SK-N-SH treated with all-trans-retinoic acid at 6 μM for 48 hours (cell line): ENCODE measurements at places on chromosomes 6 and 20.

DNA sequence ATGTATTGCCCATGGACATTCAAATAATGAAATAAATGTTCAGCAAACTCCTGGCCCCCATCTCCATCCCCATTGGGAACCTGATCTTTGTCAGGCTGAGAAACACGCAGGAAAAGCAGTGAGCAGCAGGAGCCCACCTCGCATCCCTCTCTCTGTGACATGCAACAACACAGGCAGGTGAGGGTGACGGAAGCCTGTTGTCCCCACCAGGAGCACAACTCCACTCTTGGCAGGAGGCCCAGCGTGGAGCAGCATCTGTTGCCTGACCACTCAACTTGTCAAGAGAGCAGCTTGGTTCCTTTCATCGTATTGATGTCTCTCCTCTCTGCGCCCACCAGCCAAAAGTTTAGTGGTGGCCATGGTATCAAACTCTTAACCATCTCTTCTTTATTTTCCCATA is 586.9 kb upstream of the ARID1B start:
- ATAC-seq: no peak

- no peak for ATAC-seq
Measured at GRCh38 chr6:44094403-44095242, 32.6 kb downstream of the MRPL14 start.

DNA sequence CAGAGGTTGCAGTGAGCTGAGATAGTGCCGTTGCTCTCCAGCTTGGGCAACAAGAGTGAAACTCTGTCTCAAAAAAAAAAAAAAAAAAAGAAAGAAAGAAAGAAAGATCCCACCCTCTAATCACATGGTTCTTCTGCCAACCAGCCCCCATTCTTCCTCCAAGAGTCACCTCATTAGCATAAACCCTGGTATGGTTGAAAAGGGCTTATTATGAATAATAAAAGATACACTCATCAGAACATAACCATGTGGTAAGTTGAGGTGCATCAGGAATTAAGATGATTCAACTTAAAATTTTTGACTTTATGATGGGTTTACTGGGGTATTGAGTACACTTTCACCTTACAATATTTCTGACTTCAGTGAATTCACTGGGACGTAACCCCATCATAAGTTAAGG is 793 bp upstream of the TRIM40 start:
- no peak for ATAC-seq

DNA sequence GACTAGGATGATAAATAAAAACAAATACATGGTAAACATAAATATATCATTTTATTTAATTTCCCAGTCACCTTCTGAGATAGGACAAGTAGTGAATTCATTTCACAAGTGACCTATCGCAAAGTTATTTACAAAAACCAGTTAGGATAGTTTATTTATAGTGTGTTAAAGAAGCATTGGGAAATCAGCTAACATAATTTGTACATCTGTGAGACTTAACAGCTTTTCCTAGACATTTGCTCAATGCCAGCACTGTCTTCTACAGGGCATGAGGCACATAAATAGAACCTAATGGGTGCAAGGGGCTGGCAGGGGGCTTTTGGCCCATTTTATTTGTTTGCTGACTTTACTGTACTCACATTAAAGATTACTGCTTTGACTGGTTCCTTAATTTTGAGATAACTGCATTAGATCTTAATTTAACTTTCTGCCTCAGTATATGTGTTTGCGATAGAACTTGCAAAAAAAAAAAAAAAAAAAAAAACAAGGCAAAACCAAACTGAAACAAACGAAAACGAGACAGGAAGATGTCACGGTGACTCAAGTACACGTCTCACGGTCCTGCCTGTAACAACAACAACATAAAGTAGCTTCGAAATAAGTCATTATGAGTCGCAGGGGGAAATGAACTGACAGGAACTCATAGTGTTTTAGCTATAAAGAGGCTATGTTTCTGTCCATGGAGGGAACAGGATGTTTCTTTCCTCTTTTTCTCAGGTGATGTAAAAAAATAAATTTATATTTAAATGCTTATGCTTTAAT is 133.7 kb upstream of the GMDS start:
- 0 out of 3 replicates have a peak, but pooled peaks have one; percentile 38 for ATAC-seq

DNA sequence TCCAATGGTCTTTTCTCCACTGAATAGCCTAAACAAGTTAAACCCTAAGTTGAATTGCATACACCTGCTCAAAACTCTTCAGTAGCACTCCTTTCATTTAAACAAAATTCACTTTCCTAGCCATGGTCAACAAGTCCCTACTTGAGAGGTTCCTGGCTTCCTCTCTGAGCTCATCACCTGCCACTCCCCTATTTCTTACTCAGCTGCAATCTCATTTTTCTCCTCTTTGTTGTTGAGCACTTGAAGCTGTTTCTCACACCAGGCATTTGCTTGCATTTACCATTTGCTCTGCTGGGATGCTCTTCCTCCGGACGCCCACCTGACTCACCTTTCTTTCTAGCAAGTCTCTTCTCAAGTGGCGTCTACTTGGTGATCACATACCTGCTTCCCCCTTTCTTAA is 38.5 kb downstream of the EDN1 start:
- no peak for ATAC-seq

- ATAC-seq: no peak
Measured at GRCh38 chr6:2854396-2854982, 12.8 kb upstream of the SERPINB1 start.

DNA sequence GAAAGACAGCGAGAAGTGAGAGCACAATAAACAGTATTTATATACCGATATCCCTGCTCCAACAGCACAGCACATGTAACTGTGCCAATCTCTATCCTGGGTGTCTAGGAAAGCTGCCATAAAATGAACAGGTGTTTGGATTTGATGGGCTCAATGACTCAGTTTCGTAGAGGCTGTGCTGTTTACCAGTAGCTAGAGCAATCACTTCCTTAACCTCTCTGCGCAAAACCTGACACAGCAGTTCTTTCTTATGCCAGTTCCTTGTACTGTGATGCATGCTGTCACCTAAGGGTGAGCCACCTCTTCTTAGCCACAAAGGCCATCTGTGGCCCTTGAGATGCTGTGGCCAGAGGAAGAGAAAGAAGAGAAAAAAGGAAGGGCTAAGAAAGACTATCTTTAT is 59.3 kb downstream of the SHPRH start:
- no peak for ATAC-seq

GRCh38 chr6:5150551-5151075 is 65.5 kb downstream of the PPP1R3G start:
- ATAC-seq: no peak
